ENCODE measurements at places on chromosomes 6 and 20.

DNA sequence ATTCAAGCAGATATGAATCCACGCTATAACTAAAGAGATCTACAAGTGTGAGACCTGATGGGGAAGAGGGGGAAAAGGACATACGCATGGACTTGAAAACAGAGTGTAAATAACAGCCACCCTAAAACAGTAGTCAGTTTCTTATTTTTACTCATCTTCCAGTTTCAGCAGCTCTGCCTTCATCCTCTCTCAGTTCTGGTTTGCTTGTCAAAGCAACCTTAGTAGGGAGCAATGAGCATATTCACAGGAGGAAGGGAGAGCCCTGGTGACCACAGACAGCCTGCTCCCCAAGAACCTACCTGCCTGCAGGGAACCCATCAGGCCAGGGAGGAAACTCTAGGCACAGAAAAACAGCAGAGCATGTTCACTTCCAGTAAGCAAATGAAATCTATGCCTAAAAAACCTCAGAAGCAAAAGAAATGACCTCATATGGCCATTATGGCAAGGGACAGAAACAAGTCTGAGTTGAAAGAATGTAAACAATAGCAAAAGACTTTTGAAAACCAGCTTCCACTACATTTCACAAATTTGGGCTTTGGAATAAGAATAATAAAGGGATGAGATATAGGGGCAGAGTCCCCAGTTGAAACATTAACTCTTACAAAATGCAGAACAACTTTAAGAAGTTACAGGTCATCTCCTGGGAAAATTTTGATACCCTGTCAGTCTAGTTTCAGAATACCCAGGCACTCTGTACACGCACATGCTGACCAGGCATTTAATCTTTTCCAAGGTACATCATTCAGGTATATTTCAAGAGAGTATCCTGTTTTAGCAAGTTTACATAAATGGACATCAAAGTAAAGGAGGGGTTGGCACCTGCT, 120.8 kb upstream of the BCLAF1 start:
- no peak for DNase-seq

GRCh38 chr20:33387177-33387576, 14.1 kb downstream of the CDK5RAP1 start:
- no peak for DNase-seq

- DNase-seq: no peak
Measured at GRCh38 chr6:36536873-36537547, 10.3 kb downstream of the STK38 start.

DNA sequence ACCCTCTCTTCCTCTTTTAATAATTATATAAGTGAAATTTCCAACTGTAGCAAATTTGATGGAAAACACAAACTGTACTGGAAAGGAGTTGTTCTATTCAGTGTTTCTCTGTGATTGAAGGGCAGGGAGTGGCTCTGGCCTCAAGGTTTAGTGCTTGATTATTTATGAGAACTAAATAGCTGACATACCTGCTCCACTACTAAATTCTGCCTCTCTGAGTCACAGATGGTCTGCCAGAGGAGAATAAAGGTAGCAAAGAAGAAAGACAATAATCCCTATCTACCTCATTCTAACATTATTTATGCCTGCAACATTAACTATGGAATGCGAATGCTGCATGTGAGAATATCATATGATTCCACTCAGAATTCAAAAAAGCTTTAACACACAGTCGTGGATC, 9.3 kb downstream of the BMP5 start:
- DNase-seq: no peak

GRCh38 chr6:149364557-149364956, 35.5 kb upstream of the SUMO4 start:
- no peak for DNase-seq

DNA sequence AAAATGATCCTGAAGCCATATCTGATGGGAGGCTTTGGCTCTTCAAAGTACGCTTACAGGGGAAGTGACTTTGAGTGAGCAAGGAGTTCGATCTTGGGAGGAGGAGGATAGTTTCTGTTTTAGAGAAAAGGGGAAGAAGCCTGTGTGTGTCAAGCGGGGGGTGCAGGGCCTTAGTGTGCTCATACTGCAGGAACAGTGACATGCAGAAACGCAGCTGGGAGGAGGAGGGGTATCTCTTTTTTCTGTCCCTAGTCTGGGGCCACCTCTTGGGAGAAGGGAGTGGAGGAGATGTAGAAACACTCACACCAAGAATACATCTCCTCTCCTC, 19.8 kb downstream of the SIRPD start:
- no peak for DNase-seq

- peak; percentile 40 for DNase-seq
Measured at GRCh38 chr6:3456898-3457709, at the start of gene SLC22A23. TSS of gene SLC22A23 (minus strand) at chr6:3457050. CDS start at chr6:3456559, 491 bp downstream.

DNA sequence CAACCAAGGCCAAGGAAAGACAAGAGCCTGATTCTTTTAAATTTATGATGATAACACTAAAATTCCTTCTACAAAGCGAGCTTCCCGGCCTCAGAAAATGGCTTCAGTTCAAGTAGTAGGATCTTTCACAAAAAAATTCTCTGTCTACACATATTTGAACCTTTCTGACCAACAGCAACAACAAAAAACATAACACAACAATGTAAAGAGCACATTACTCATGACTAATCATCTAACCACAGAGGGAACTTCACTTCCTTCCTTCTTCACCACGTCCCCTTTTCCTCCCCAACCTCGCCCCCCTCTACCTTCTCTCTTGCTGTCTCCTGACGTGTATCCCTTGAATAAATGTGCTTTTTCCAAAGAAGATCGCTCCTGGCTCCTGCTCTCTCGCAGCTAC, 228.2 kb downstream of the MYLK4 start:
- DNase-seq: no peak

Data from renal cortex interstitium (tissue), 15 donors.